ENCODE measurements at places on chromosomes 3 and 15.
A peak's percentile ranks its signal among the peaks of the same experiment; 100 is the strongest.

GRCh38 chr3:33209357-33209756 is 9.3 kb downstream of the SUSD5 start:
- DNase-seq: no peak

DNA sequence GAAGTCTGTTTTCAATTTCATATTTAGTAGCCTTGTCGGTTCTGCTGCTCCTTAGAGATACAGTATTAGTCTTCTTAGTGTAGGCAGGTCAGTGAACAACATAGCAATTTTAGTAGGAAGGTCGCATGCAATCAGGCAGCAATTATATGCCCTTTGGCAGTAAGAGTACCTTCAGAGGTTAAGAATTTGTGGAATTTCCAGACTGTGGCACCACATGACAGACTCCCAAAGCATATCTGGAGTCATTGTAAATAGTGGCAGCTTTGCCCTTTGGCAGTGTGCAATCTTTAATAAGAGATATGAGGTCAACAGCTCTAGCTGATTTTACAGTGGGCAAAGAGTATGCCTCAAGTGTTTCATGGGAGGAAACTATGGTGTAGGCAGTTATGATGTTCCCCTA is 1532.5 kb upstream of the CADM2 start:
- DNase-seq: no peak

DNA sequence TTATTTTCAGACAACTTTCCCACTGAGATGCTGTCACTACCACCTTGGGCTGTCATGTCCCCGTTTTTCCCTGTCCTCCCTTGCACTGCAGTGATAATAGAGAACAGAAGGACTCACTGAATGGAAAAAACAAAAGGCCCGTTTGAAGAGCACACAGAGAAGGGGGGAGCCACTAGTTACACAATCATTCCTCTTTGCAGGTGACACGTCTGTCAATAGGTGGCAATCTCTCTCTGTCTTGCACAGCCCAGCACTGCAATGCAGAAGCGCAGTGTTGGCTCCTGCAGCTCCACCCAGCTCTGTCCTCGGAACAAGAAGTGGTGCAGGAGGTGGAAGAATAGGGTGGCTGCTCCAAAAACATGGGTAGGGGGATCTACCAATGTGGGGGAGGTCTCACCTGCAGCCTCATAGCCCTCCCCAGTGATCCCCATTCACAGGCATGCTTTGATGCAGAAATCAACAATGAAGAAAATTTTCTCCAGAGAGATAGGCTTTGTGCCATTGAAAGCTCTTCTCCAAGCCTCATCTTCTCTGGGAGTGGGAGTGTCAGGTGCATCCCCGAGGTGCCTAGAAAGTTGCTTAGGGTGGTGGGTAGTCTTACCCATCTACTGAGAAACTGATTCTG is 31.8 kb downstream of the FSTL1 start:
- peak; percentile 72 for DNase-seq

- DNase-seq: no peak
Observed at GRCh38 chr3:123511726-123512125, 62.8 kb upstream of the ADCY5 start.

DNA sequence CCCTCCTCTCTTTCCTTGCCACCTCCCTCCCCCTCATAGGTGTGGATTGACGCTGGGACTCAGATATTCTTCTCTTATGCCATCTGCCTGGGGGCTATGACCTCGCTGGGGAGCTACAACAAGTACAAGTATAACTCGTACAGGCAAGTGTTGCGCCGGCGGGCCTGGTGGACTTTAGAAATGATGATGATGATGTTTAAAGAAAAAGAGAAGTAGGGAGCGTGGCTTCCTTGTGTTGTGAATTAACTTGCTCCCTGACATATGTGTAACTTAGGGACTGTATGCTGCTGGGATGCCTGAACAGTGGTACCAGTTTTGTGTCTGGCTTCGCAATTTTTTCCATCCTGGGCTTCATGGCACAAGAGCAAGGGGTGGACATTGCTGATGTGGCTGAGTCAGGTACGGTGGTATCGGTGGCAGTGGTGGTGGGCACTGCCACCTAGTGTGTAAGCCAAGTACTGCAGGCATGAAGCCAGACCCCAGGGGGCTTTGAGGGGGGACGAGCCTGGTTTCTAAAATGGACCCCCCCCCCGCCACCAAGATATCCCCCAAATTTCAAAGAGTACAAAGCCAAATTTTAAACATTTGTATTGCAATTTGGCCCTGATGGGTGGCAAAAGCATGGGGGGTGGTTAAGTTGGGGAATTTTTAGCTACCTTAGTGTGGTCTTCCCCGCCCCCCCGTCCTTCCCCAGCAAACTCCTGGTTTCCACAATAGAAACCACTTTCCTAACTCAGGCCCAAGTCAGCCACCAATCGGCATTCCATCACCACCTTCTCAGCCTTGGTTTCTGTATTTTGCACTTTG is 65.6 kb downstream of the SLC6A6 start:
- peak; percentile 23 for DNase-seq

DNA sequence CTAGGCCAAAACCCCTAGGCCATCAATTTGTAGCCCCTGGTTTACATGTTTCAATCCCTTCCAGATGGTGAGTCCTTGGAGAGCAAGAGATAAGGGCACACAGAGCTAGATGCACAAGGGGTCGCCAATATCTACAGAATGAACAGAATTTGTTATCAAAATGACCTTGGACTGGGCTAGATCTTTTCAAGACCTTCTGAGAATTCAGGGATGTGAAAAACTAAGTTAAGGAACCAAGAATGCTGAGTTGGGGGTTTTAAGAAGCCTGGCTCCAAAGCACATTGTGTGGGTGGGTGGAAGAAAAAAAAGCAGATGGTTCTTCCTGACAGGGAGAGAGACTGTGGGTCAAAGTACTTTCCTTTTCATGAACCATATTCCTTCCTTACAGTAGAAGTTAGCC is 10.2 kb downstream of the CDCP1 start:
- DNase-seq: no peak

DNA sequence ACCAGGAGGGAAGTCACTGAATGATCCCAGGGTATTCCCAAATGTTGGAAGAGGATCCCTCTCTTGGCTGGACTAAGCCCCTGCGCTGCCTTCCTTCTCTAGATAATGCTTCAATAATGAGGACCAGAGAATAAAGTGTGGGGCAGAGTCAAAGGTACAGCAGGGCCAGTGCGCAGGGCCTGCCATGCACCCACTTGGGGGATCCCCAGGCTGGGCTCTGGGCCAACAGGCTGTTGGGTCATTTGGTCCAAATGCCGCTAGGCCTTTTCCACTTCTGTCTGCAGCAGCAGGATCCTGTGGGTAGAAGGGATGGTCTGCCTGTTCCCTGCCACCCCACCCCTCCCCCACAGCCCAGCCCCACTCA is 5.7 kb upstream of the CLK3 start:
- DNase-seq: no peak

- no peak for DNase-seq
Observed at GRCh38 chr3:97930018-97930417, 42.2 kb downstream of the RIOX2 start.

DNA sequence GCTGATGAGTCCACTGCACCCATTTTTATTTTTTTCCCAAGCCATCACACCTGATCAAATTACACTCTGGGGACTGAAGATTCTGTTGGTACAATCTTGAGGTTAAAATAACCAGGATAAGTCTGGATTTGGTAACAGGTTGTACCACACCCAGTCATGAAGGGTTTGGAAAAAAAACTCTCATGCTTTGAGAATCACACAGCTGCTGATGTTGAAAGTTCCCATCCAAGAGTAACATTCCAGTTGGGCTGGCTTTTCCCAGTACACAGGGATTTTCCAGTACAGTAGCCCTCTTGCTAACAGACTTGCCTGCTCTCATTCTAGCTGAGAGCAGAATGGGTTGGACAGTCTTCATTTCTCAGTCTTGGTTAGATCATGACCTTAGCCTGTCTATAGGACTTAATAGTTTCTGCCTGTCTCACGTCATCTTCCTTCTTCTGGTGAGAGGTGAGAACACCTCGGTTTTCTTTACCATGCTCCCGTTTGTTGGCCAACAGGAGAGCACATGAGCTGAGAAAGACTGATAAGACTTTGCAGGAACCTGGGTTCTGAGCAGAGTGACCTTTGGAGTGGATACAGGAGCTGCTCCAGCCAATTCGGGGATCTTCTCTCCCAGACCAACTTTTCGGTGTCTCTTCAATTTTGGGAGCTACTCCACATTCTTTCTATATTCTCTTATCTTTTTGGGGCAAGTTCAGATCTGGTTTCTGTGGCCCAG is 300.1 kb upstream of the LYSMD4 start:
- no peak for DNase-seq

GRCh38 chr3:62363275-62363674 is 10.1 kb downstream of the FEZF2 start:
- DNase-seq: no peak

GRCh38 chr3:66938338-66938963 is 59.7 kb upstream of the KBTBD8 start:
- peak; percentile 19 for DNase-seq

DNA sequence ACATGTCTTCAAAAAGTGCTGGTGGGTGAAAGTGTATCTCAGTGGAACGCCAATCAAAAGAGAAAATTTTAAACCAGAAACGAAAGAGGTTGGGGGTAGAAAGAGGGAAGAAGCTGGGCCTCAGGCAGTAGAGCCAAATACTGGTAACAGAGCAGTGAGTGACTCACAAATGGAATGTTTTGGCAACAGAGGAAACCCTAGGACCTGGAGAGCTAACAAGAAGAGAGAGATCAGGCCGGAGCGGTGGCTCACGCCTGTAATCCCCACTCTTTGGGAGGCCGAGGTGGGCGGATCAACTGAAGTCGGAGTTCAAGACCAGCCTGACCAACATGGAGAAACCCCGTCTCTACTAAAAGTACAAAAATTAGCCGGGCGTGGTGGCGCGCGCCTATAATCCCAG is 450.8 kb upstream of the NAALADL2 start:
- DNase-seq: no peak

GRCh38 chr3:167709690-167710089 is 25.0 kb downstream of the PDCD10 start:
- no peak for DNase-seq

GRCh38 chr3:11581237-11582190 is 62.2 kb downstream of the VGLL4 start:
- peak; percentile 34 for DNase-seq

DNA sequence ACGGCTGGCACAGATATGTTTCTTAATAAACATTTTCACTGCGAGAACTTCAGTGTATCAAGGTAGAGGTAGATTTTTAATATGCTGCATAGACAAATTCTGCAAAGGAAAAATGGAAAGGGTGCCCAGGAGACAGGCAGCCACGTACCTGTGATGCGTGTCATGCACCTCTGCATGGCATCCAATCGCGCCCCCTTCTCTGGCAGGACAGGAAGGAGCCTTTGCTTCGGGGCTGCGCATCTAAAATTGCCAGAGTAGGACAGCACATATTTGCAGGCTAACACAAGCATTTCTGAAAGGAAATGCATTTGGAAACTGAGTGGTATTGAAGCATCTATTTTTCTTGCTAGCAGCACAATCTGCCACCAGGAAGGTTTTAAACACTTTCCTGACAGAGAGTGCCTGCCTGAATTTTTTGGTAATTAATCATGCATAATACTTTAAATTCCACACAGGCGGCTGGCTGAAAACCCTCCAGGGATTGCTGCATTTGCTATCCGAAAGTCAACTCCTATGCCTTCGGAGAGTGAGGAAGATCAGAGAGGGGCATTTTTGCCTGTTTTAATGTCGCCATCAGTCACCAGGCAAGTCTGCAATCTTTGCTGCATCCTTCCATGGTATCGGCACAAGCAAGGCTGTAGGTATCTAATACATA is 165.1 kb upstream of the ATP10A start:
- no peak for DNase-seq
